ENCODE measurements at places on chromosomes 6 and 20. TPM values are rescaled to one million over a fixed set of nuclear protein-coding genes. Genes with fewer than 3 reads are reported as not detected.
A peak's percentile ranks its signal among the peaks of the same experiment; 100 is the strongest.

DNA sequence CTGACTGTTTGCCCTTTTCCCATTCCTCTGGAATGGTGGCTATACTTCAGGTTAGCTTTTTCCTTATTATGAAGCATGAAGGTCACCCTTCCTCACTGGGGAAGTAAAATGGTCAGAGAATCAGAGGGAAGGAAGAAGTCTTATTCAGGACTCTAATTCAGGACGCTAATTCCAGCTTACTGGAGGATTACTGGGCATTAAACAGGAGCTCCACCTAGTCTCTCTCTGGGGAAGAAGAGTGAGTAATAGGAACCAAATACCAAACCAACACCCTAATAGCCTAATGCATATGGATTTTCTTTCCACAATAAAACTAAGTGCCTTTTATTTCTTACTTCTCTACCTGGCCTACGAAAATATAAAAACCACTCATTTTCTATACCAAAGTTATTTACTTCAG, 10.1 kb downstream of the CRISP1 start:
- no peak for DNase-seq

- no peak for DNase-seq
Observed at GRCh38 chr6:35072698-35073055, 68.5 kb downstream of the TCP11 start.

GRCh38 chr6:6503191-6503590, 85.3 kb upstream of the LY86 start:
- no peak for DNase-seq

- DNase-seq = peak; percentile 34
Observed at GRCh38 chr20:17571153-17571527, 1.3 kb downstream of the DSTN start.

DNA sequence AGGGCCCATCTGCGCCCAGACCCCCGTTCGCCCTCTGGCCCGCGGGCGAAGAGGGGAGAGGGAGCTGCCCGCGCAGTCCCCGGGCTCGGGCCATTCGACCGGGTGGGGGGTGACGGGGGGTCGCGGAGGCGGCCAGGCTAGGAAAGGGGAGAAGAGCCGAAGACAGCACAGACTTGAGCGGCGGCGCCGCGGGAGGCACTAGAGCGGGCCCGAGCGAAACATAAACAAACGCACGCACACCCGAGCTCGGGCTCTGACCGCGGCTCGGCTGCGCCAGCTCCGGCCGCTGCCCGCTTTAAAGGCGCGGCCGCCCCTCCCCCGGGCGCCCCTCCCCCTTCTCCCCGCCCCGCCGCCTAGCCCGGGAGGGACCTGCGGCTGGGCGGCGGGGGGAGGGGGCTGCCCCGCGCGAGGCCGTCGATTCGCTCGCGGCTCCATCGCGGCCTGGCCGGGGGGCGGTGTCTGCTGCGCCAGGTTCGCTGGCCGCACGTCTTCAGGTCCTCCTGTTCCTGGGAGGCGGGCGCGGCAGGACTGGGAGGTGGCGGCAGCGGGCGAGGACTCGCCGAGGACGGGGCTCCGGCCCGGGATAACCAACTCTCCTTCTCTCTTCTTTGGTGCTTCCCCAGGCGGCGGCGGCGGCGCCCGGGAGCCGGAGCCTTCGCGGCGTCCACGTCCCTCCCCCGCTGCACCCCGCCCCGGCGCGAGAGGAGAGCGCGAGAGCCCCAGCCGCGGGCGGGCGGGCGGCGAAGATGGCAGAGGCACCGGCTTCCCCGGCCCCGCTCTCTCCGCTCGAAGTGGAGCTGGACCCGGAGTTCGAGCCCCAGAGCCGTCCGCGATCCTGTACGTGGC, at the start of gene FOXO3:
Gene FOXO3, plus strand, starts transcription at position 455 of the 846 bp plus-strand sequence. Its CDS starts 292 bp downstream, at position 747.
- peak; percentile 88 for DNase-seq

DNA sequence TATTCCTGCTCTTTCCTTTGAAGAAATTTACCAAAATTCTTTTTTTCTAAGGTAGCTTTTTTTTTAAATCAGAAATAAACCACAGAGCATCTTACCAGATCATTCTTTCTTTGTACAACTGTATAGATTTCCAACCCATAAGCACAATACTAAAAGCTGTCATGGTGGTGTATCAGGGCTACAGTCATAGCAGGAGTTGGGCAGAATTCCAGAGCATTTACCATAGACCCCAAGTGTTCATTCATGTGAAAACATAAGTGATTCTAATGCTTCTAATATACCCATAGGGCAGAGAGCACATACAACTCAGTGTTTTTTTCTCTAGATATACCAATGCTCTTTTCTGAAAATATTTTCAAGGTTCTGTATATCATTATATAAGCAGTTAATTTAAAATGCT, 392.5 kb downstream of the FRK start:
- DNase-seq = no peak

- DNase-seq = peak; percentile 97
Observed at GRCh38 chr20:46959081-46959692, 64.5 kb downstream of the EYA2 start.

- no peak for DNase-seq
Observed at GRCh38 chr6:41958022-41958856, 16.6 kb upstream of the CCND3 start.

SLC22A16 gene
- total RNA-seq = not detected

LAMA4 gene
- total RNA-seq = 6.8 TPM

KCNB1 gene
- 0.19 TPM for total RNA-seq
